T-helper 1 cell (primary cell): ENCODE measurements at places on chromosomes 13 and 19.

DNA sequence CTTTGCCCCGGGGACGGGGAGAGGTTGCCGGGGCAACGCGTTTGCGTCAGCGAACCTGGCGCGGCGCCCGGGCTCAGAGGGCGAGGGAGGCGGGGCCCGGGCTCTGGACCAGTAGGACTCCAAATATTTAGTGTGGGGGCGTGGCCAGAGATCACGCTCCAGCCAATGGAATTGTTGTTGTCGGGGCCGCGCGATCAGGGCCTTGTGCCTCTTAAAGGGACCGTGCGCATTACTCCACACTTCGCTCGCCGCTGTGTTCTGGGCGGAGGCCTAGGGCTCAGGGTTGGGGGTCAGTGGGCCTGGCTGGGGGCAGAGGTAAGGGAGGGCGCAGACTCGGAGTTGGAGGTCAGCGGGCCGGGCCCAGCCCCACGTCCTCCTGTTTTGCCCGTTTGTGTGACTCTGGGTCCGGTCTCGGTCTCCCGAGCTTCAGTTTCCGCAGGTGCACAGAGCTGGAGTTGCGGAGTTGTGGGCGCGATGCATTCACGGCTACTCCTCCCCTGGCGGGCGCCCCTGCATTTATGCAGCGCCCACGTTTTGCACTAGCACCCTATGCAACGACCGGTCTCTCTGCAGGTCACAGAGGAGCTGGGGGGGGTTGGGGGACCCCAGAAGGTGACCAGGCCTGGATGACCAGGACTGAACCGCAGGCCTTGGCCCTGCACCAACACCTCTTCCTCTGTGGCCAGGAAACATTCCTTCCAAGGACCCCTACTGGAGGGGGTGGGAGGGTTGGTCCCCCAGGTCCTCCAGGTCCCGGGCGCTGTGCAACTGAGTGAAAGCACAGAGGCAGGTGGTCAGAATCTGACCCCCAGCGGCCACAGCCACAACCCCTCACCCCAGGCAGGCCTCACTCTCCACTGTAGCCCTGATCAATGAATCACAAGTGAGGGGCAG, 10.7 kb upstream of the MKNK2 start:
- peak; percentile 99 for DNase-seq

GRCh38 chr13:104011505-104012241, 945.5 kb upstream of the SLC10A2 start:
- DNase-seq, result no peak

GRCh38 chr19:8335343-8336071, 7.6 kb downstream of the KANK3 start:
- DNase-seq, result no peak

GRCh38 chr19:28927456-28927855, 285.5 kb downstream of the UQCRFS1 start:
- no peak for DNase-seq

- DNase-seq, result no peak
Observed at GRCh38 chr13:114097212-114097892, 35.1 kb downstream of the RASA3 start.

DNA sequence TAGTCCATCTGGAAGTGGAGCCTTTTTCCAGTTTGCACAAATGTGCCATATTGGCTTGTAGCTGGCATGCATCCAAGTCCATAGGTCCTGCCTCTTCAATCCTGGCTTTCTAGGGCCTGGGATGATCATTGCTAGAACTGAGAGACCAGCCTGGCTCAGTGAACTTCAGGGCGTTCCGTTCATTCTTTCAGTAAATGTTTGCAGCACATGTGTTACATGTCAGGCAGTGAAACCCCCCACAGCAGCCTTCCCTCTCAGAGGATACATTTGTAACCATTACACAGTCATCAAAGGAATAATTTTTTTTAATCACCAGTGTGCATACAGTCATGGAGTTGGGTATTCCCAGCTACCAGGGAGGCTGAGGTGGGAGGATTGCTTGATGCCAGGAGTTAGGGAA, 9.7 kb downstream of the FUT2 start:
- no peak for DNase-seq

GRCh38 chr19:34269968-34270621, 15.7 kb downstream of the GARRE1 start:
- DNase-seq, result peak; percentile 92

- no peak for DNase-seq
Observed at GRCh38 chr19:36059180-36059910, 4.6 kb downstream of the WDR62 start.
